ENCODE measurements at places on chromosomes 2 and 18. TPM values are rescaled to one million over a fixed set of nuclear protein-coding genes. Genes with fewer than 3 reads are reported as not detected.

DNA sequence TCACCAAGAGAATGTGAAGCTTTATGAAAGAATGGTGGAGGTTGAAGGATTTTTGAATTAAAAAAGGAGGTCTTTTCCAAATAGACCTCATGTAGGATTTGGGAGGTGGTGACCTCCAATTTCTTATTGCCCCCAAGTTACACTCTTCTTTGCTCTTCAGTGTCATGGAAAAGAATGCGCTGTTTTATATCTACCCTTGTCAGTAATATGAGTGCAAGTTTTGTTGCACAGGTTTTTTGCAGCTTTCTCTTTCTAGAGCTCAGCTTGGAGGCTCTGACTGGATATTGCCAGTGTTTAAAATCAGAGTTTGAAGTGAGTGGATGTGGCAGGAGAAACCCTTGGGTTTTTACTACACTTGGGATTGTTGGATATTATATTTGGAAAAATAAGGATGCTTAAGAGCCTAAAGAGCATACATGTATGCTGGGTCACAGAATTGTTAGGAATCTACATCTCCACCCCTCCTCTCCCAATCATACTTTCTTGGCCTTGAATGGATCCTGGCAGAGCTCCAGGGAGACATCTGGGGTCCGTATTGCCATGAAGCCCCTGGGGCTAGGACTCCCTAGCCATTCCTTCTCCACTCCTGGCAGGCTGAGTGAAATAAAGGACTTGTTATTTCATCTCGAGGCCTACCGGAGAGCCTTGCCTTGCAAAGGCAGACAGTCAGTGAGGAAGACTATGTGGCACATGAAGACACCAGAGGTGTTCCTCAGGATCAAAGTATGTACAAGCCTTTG lies 43.8 kb downstream of the APOB start:
- H3K4me1 ChIP-seq, result no peaks in the 10 kb centered on the region
- no peak overlapping the region for H3K27ac ChIP-seq
- H3K36me3 ChIP-seq, result no peaks in the 10 kb centered on the region
- DNase-seq, result peak; percentile 26
- H3K27me3 ChIP-seq, result no peaks in the 10 kb centered on the region

GRCh38 chr2:160411167-160411566 lies 82.4 kb downstream of the RBMS1 start:
- DNase-seq, result no peak
- H3K4me1 ChIP-seq, result peaks cover 45% of the 10 kb centered on the region
- H3K36me3 ChIP-seq, result no peaks in the 10 kb centered on the region
- no peak overlapping the region for H3K27ac ChIP-seq
- H3K4me3 ChIP-seq, result no peak overlapping the region
- H3K27me3 ChIP-seq, result no peaks in the 10 kb centered on the region

DNA sequence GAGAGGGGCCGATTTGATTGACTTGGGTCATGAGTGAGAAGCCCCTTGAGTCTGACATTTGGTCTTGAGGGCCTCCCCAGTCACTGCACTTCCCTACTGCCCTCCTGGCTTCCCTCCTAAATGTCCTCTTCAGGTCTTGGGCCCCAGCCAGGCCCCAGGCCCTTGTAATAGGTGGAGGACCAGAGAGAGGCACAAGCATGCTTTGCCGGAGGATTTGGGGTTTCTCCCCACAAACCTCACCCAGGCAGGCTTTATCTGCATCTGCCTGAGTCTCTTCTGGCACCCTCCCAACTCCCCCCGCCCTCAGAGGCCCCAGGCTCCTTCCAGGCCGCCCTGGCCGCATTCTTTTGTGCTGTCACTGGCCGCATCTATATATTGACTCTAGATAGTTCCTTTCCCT lies 270.7 kb downstream of the HAUS1 start:
- peak; percentile 27 for DNase-seq
- no peaks in the 10 kb centered on the region for H3K4me1 ChIP-seq
- no peaks in the 10 kb centered on the region for H3K27me3 ChIP-seq
- no peaks in the 10 kb centered on the region for H3K36me3 ChIP-seq
- H3K27ac ChIP-seq, result no peak overlapping the region

GRCh38 chr2:226782092-226782713 lies 17.4 kb downstream of the IRS1 start:
- no peak overlapping the region for H3K27ac ChIP-seq
- H3K4me3 ChIP-seq, result no peak overlapping the region
- DNase-seq, result peak; percentile 73
- H3K4me1 ChIP-seq, result peaks cover 6% of the 10 kb centered on the region
- no peaks in the 10 kb centered on the region for H3K27me3 ChIP-seq

DNA sequence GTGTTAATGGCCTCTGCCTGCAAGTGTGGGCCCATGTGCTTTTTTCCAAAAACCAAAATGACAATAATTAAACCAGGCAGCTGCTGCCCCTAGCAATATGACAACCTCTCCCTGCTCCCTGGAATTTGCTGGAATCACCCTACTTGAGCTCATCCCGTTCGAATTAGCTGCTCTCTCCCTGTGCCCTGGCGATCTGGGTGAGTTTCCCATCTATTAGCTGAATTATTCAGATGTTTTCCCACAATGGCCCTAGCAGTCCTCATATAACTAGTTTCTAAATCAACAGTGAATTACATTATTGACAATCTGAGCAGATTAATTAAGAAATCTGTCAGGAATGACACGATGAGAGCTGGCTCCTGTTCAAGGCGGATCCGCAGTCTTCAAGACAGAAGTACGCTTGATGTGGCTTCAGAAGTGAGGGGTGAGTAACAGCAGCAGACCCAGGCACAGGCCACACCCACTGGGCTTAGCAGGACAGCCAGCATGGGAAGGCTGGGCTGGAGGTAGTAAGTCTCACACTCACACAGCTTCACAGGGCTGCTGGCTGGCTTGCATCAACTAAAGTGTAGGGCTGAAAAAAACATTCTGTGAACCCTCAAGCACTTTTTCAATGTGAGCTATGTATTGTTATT lies 366.2 kb upstream of the ID2 start:
- H3K36me3 ChIP-seq, result no peaks in the 10 kb centered on the region
- H3K27me3 ChIP-seq, result no peaks in the 10 kb centered on the region
- H3K4me3 ChIP-seq, result no peak overlapping the region
- H3K4me1 ChIP-seq, result peaks cover 4% of the 10 kb centered on the region

DNA sequence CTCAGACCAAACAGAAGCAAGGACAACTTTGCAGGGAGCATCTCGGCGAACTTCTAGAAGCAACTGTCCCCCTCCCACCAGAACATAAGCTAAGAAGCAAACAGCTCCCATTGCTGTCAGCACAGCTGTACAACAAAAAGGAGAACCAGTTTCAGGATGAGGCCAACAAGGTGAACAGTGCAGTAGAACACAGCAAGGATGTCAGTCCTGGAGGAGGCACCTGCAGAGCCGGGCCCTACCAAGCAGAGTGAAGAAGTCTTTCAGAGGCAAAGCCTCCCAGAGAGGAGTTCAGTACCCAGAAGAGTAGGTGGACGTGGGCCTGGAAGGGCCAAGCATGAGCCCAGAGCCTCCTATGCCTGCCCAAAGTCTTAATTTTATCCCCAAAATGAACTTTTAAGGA lies 1.0 kb downstream of the PASK start:
- H3K36me3 ChIP-seq, result peaks cover under 1% of the 10 kb centered on the region
- H3K27me3 ChIP-seq, result no peaks in the 10 kb centered on the region
- H3K27ac ChIP-seq, result no peak overlapping the region
- no peak overlapping the region for H3K4me3 ChIP-seq

DNA sequence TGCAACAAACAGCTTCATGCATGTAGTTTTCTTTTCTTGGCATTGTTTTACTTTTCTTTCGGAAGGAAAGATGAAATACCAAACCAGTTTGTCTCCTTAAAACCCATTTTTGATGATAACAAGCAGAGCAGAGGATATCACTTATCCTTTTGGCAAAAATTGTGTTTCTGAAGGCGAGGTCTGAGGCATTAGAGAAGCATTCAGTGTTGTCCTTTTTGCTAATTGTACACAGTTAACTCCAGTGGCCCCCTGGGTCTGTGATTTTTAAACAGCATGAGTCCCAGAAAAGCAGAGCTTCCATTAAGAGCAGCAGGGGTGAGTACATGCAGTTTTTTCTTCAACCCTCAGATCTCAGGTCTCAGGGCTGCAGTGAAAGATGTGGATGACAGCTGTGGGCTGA lies 41.3 kb downstream of the TTC39C start:
- H3K4me1 ChIP-seq, result peaks cover 47% of the 10 kb centered on the region
- H3K27ac ChIP-seq, result no peak overlapping the region
- H3K4me3 ChIP-seq, result no peak overlapping the region
- no peaks in the 10 kb centered on the region for H3K27me3 ChIP-seq
- DNase-seq, result no peak

GRCh38 chr2:71785516-71785981 lies 332.2 kb downstream of the DYSF start:
- no peak for DNase-seq
- H3K27ac ChIP-seq, result no peak overlapping the region
- H3K4me3 ChIP-seq, result no peak overlapping the region
- H3K4me1 ChIP-seq, result peaks cover 12% of the 10 kb centered on the region

- H3K4me1 ChIP-seq, result peaks cover 21% of the 10 kb centered on the region
- no peak overlapping the region for H3K27ac ChIP-seq
- DNase-seq, result no peak
- no peak overlapping the region for H3K4me3 ChIP-seq
These were observed 107.1 kb downstream of the NFATC1 start for GRCh38 chr18:79502782-79503181.

- H3K36me3 ChIP-seq, result no peaks in the 10 kb centered on the region
- H3K27me3 ChIP-seq, result no peaks in the 10 kb centered on the region
- H3K4me1 ChIP-seq, result no peaks in the 10 kb centered on the region
- H3K27ac ChIP-seq, result no peak overlapping the region
- no peak for DNase-seq
These were observed 17.7 kb downstream of the MYCN start for GRCh38 chr2:15957881-15958713.

DNA sequence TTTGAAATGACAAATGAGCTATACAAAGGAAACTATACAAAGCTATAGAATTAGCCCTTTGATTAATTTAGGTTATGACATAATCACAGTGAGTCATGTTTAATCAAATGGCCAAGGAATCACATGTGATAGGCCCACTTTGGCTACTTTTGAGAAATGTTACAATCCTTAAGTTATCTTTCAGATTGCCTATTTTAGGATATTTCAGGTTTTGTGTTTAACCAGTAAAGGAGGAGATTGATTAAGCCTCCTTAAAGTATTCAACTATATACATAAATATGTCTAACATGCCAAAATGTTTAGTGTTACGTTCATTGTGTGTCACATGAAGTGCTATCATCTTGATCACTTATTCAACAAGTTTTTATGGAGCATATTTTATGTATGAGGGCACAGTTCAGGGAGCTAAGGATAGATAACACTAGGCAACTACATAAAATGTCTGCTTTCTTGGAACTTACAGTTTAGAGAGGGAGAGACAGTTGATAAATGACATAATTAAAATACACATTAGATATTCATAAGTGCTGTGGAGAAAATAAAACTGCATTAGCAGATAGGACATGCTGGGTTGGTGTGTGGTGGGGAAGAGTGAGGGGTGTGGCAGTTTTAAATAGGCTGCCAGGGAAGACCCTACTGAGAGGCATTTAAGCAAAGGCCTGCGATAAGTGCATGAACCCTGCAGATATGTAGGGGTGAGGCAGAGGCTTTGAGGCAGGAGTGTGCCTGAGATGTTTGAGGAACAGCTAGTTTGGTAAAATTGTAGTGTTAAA lies 77.2 kb downstream of the LTBP1 start:
- DNase-seq, result no peak
- H3K27ac ChIP-seq, result no peak overlapping the region
- H3K4me3 ChIP-seq, result no peak overlapping the region
- H3K4me1 ChIP-seq, result peaks cover 8% of the 10 kb centered on the region
- H3K27me3 ChIP-seq, result no peaks in the 10 kb centered on the region

DNA sequence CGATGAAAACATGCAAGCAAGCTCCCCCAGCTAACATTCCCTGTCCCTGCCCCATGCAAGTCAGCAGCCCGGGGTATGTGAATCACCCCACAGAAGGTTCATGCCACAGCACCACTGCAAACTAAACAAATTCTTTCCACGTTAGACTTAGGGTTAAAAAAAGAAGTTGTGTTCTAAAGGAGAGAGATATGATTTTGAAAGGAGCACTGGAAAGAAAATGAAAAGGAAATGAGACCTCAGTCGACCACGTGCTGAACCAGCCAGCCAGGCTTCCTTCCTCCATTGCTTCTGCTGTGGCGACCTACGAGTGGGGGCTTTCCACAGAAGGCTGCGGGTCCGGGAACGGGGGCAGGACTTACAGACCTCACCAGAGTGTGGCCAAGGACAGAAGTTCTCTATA lies 52.0 kb downstream of the ARL4C start:
- no peaks in the 10 kb centered on the region for H3K36me3 ChIP-seq
- H3K27ac ChIP-seq, result no peak overlapping the region
- no peak overlapping the region for H3K4me3 ChIP-seq
- DNase-seq, result peak; percentile 67
- no peaks in the 10 kb centered on the region for H3K27me3 ChIP-seq
- H3K4me1 ChIP-seq, result peaks cover 38% of the 10 kb centered on the region

DNA sequence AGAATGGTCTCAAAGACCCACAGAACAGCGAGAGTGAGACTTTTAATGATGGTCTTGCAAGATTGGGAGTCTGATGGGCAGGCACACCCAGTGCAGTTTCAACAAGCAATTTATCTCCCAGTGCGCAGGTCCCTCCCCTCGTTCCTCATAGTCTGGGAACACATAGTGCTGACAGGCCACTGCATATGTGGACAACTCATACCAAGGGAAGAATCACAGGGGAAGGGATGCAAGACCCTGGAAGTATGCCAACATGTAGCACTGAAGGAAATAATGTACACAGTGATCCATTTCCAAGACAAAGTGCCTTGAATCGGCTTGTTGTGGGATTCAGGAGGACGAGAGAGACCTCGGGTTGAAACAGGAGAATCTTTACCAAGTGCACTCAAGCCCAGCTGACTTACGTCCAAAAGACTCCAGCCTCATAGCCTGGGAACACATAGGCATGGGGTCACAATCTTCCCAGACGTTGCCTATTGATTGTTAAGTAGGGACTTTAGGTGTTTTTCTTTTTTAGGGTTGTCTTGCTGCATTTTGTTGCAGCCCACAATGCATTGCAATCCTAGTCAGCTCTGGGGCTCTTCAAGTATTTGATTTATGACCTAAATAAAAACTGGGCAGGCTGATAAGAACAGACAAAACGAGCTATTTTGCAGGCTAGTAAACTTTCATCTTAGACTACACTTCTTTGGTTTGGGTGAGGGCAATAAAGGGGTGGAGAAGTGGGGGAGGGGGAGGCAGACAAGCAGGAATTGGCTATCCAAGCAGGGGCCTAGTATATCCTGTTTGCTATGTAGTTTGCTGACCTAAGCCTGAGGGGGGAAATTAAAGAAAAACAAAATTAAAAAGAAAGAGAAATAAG lies 24.7 kb upstream of the SERPINB5 start:
- no peaks in the 10 kb centered on the region for H3K36me3 ChIP-seq
- DNase-seq, result no peak
- H3K27me3 ChIP-seq, result no peaks in the 10 kb centered on the region
- no peaks in the 10 kb centered on the region for H3K4me1 ChIP-seq

GRCh38 chr2:44635725-44636124 lies 274.0 kb downstream of the CAMKMT start:
- no peak overlapping the region for H3K4me3 ChIP-seq
- no peaks in the 10 kb centered on the region for H3K4me1 ChIP-seq
- DNase-seq, result no peak
- no peaks in the 10 kb centered on the region for H3K27me3 ChIP-seq
- H3K27ac ChIP-seq, result no peak overlapping the region
- H3K36me3 ChIP-seq, result no peaks in the 10 kb centered on the region

Gene PAX8
- not detected for total RNA-seq

Gene TNS1
- total RNA-seq, result 314 TPM

Gene DSC1
- total RNA-seq, result not detected

Gene PPP4R1
- total RNA-seq, result 133 TPM
